Stimulated activated CD8-positive, alpha-beta memory T cell treated with anti-CD3 and anti-CD28 coated beads, Interleukin-4, amount 100 ng/mL, for 4 hours (primary cell): ENCODE measurements at places on chromosomes 6 and 20.

DNA sequence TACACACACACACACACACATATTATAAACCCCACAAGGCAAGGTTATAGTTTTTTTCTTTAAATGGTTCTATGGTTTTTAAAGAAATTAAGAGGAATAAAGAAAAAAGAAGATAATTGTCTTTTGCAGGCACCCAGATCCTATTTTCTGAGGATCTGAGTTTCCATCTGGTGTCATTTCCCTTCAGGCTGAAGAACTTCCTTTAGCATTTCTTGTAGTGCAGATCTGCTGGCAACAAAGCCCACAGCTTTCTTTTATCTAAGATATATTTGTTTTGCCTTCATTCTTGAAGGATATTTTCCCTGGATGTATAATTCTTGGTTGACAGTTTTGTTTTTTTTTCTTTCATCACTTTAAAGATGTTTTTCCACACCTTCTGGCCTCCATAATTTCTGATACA lies 57.6 kb upstream of the PMEPA1 start:
- DNase-seq, result no peak

DNA sequence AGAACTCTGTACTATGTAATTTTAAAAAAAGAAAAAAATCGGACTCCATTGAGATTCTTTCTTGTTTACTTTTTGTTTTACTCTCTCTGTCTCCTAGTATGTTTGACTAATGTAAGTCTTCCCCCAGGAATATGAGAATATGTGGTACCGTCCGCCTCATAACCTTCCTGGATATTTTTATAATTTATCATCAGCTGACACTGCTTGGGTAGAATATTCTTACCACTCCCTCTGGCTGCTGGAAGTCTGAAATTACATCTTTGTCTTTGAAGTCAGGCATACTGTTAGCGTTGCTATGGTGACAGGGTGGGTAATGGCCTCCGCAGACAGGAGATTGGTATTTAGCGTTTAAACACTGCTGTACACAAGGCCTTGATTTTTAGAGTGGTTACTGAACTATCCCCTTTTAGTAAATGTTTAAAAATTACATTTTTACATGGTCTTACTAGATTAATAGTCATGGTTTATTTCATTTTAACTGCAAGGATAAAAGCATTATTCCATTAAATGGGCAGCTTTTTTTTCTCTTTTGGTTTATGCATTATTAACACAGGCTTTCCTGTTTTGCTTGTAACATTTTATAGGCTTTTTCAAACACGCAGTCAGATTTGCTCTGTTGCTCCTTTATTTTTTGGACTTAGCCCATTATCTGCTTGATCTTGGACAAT lies 176.4 kb downstream of the ARID1B start:
- DNase-seq, result no peak

GRCh38 chr6:36147294-36147693 lies 17.0 kb downstream of the MAPK13 start:
- no peak for DNase-seq

DNA sequence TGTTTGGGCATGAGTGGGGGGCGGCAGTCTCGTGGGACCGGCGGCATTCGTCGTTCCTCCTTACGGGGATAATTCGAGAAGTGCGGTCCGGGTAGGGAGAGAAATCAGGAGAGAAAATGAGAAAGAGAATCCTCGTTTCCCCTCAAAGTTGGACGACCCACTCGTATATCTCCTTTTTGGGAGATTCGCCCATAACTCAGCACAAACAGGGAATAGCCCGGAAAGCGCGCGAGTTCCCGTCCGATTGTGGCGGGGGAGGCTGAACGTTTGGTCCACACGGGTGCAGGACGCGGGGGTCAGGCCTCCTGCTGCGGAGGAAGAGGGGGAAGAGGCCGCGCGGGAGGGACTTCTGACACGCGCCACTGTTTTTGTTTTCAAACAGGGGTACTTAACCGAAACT lies 42.4 kb downstream of the POPDC3 start:
- DNase-seq, result no peak
